ENCODE measurements at places on chromosomes 7 and 10.

DNA sequence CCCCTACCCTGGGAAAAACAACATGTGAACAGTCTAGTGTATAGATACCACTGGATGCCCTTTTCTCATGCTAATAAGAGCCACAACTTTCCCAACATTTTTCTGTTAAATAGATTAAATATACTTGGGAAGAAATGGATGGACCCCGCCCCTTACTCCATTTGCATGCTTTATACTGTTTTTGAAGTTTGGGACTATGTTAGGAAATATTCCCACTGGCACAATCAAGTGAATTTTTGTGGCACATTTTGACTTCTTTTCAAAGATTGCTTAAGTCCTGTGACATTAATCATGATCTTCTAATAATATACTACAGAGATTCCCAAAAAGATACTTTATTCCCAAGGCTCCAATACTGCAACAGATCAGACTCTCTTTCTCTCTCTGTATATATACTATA is 216.6 kb downstream of the TWIST1 start:
- DNase-seq: no peak

- no peak for DNase-seq
Measured at GRCh38 chr10:131921184-131921583, 20.4 kb downstream of the PPP2R2D start.

GRCh38 chr10:116849248-116850057 is at the start of gene ENO4:
ENO4 (plus strand) TSS chr10:116849499; CDS start chr10:116849567, 68 bp downstream.
- DNase-seq: peak; percentile 39

GRCh38 chr10:33183655-33184054 is 150.8 kb downstream of the NRP1 start:
- DNase-seq: no peak

- no peak for DNase-seq
Measured at GRCh38 chr7:133300811-133301210, 47.9 kb downstream of the EXOC4 start.

GRCh38 chr7:50504646-50505546 is 54.7 kb upstream of the FIGNL1 start:
- DNase-seq: no peak

GRCh38 chr10:67794909-67795460 is 43.0 kb downstream of the DNAJC12 start:
- no peak for DNase-seq

DNA sequence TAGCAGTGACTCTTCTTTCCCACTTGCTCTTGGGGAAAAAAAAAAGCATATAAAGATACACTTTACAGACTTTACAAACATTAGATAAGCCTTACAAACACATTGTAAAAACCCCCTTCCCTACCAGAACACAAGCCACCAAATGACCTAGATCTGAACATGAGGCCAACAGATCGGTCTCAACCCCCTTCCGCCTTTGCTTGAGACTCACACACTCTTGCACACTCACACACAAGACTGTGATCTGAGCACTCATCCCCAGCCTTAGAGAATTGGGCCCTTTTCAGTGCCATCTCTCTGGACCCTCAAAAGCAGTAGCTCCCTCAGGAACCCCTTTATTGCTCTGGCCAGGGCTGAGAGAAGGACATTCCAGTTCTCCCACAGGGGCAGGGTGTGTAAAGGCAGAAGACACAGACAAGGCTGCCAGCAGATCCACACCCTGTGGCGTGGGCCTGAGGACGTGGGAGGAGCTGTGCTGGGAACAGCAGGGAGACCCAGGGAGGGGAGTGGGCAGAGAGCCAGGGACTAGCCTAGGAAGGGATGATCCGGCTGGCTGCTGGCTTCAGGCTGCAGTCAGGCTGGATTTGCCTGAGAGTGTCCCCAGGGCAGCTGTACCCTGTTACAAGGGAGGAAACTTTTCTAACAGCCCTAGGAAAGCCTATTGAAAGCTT is 206.7 kb downstream of the KIAA1217 start:
- no peak for DNase-seq

DNA sequence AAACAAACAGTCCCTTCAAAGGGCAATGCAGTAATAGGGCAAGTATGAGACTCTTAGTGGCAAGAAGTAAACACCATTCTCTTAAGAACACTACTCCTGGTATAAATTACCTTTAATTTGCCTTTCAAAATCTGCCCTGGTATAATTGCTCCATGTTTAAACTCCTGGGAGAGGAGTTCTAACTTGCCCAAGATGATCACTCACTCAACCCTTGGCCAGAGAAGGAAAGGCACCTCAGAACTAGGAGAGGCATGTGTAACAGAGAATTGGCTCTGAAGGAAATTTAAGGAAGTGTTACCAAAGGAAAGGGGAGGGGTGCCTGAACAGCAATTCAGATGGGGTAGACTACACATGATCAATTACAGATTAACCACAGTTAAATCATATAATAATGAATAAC is 1173.6 kb upstream of the SORCS1 start:
- no peak for DNase-seq

DNA sequence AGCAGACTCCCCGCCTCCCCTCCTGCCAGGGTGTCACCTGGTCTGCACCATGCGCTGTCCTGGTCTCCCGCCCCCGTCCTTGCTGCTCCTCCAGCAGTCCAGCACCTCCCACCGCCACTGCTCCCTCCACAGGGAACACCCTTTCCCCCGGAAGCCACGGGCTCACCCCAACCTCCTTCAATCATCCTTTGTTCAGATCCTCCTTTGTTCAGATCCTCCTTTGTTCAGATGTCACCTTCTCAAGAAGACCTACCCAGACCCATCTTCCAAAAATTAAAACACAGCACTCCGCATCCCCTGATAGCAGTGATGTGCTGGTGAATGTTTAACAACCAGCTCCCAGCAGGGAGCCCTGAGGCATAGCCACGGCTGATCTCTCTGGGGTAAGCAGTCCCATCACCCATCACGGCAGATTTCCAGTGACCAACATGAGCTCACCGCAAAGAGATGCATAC is 237.7 kb downstream of the USP6NL start:
- no peak for DNase-seq

GRCh38 chr10:126075009-126075408 is 178.6 kb downstream of the FANK1 start:
- DNase-seq: no peak

GRCh38 chr7:30427296-30428070 is 51.1 kb downstream of the NOD1 start:
- no peak for DNase-seq
